ENCODE measurements at places on chromosomes 16 and 17.

GRCh38 chr17:82018152-82018988 is 4.3 kb downstream of the CENPX start:
- DNase-seq = no peak

DNA sequence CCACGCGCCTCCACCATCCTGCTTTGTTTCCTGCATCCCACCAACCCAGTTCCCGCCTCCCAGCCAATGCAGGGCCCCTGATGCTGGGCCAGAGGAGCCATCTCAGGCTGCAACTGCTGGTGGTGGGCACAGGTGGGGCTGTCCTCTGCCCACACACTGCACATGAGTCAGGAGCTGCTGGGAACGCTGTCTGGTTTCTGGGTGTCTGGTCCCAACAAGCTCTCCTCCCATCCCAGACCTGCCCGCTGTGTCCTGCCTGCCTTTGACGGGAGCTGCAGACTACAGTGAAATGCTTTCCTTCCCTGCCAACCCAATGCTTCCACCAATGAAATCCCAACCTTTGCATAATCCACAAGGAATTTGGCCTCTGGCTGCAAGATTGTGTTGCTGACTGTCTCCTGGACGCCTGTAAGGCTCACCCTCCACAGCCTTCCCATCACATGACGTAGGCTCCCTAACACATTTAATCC is 98.9 kb downstream of the N4BP1 start:
- DNase-seq = no peak

DNA sequence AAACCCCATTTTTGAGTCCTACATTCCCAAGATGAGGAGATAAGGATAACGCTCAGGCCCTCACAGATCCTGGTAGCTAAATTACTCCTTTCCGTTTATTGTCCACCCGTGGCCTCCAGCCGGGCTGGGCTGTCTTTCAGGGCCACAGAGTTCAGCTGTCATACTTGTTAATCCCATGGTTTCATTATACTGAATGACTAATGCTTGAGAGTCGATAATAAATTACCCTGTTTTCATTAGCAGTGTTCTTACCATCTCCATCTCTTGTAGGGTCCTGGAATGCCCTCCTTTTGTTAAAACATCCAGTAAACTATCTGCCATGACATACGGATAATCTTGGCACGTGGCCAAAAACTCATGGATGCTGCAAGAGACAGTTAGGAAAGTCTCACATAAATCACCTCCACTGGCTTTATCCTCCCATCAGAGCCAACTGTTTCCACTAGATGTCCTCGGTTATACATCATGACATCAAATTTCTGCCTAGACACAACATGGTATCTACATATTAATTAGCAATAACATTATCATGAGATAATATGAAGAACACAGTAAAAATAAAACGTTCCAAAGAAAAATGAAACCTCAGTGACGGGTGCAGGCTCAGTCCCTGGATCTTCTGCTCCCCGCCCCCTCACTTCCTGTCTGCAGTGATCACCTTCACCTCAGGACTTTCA is 45.3 kb downstream of the BRD7 start:
- DNase-seq = no peak

GRCh38 chr16:86426063-86426642 is 84.2 kb upstream of the FOXF1 start:
- no peak for DNase-seq

- no peak for DNase-seq
Measured at GRCh38 chr17:47966079-47966519, 4.8 kb upstream of the CDK5RAP3 start.
